ENCODE measurements at places on chromosomes 13 and 19. TPM values are rescaled to one million over a fixed set of nuclear protein-coding genes. Genes with fewer than 3 reads are reported as not detected.

Gene CEACAM8
- total RNA-seq = not detected

GRCh38 chr19:6273701-6274601, 5.8 kb downstream of the MLLT1 start:
- H3K27me3 ChIP-seq = no peaks in the 10 kb centered on the region
- peak overlapping the region; percentile 94 for H3K27ac ChIP-seq
- no peak overlapping the region for H3K4me3 ChIP-seq
- H3K4me1 ChIP-seq = peaks cover 98% of the 10 kb centered on the region

- H3K36me3 ChIP-seq = no peaks in the 10 kb centered on the region
- no peak overlapping the region for H3K27ac ChIP-seq
- no peaks in the 10 kb centered on the region for H3K27me3 ChIP-seq
- no peak overlapping the region for H3K4me3 ChIP-seq
Measured at GRCh38 chr19:48274938-48275337, 5.1 kb downstream of the ZNF114 start.

DNA sequence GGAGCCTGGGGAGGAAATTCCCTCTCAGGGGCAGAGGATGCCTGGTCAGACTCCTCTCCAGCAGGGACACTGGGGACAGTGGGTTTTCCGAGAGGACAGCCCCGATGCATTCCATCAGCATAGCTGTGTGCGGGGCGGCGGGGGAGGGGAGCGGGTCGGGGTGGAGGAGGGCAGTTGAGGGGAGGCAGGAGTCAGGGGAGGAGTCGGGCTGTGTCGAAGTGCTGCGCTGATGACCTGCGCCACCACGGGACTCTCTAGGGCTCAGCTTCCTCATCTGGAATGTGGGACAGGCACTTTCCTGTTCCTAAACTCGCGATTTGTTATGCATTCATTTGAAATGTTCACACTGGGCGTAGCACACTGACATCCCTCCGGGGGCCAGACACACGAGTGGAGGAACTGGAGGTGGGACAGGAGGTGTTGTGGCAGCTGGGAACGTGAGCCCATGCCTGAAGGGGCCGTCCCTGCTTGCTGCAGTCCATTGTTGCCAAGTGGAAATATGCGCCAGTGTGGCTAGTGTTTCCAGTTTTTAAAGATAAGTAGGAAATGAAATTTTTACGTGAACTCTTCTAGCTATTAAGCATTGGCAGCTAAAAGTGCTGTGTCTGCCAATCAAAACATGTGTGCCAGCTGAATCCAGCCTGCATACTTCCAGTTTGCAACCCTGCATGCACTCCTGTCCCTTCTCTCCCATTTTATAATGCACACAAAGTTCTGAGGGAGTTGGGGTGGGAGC, 43.3 kb downstream of the FLT1 start:
- no peak overlapping the region for H3K4me3 ChIP-seq
- no peak overlapping the region for H3K27ac ChIP-seq
- no peaks in the 10 kb centered on the region for H3K27me3 ChIP-seq
- H3K4me1 ChIP-seq = no peaks in the 10 kb centered on the region
